ENCODE measurements at places on chromosomes 11 and 22.

GRCh38 chr22:37379085-37379484 is 48.2 kb downstream of the ELFN2 start:
- DNase-seq: no peak

DNA sequence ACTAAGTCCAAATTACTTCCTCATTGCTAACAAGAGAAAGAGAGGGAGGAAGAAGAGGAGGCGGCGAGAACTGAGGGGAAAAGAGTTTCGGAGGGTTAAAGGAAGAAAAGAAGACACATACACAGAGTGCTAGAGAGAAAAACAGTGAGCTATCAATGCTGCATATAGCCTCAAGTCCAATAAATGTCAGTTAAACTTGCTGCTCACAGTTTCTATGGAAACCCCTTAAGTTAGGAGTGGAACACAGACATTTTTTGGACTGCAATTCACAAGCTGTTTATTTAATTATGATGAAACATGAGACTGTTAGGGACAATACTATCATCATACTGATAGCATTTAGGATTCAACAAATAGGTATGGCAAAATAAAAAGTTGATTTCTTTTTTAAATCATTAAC is 1320.4 kb downstream of the LRRC4C start:
- DNase-seq: no peak

DNA sequence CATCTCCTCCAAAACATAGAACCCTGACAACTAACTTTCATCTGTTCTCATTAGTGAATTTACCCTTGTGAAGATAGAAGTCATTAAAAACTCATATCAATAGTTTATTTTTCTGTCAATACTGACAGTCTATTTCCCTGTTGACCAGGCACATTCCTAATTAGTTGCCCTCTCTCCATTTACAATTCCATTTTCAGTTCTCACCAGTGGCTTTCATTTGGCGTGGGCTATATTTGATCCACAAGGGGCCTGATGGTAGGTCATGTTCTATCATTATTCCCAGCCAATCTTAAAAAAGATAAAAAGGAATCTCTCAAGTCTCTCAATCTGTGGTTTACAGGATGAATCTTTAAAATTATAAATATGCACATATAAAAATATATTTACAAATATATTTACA is 3.9 kb upstream of the AKIP1 start:
- DNase-seq: no peak

DNA sequence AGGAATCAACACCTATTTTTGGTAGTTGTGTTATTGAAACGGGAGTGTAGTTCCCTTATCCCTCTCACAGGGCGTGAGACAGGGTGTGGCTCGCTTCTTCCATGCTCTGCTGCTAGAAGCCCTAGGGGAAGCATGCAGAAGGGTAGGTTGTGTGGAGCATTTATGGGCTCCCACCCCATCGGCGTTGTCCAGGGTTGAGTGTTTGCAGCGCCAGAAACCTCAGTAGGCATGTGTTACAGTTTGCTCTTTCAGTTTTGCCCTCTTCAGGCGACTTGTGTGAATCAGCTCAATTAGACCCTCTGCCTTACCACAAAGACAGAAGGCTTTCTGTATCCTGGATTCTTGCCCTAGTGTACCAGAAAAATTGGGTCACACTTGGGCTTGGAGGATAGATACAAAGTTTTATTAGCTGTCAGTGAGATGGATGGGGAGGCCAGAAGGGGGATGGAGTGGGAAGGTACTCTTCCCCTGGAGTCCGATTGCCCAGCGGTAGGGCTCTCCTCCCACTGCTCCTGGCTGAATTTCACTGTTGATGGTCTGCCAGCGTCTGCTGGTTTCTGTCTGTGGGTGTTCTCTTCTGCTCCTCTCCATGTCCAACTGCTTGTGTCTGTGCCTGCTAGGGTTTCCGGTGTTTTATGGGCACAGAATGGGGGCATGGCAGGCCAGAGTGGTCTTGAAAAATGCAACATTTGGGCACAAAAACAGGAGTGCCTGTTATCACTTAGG is 358.3 kb upstream of the CTSC start:
- DNase-seq: no peak

- DNase-seq: peak; percentile 54
Measured at GRCh38 chr22:47337161-47337621, 574.7 kb downstream of the TBC1D22A start.

DNA sequence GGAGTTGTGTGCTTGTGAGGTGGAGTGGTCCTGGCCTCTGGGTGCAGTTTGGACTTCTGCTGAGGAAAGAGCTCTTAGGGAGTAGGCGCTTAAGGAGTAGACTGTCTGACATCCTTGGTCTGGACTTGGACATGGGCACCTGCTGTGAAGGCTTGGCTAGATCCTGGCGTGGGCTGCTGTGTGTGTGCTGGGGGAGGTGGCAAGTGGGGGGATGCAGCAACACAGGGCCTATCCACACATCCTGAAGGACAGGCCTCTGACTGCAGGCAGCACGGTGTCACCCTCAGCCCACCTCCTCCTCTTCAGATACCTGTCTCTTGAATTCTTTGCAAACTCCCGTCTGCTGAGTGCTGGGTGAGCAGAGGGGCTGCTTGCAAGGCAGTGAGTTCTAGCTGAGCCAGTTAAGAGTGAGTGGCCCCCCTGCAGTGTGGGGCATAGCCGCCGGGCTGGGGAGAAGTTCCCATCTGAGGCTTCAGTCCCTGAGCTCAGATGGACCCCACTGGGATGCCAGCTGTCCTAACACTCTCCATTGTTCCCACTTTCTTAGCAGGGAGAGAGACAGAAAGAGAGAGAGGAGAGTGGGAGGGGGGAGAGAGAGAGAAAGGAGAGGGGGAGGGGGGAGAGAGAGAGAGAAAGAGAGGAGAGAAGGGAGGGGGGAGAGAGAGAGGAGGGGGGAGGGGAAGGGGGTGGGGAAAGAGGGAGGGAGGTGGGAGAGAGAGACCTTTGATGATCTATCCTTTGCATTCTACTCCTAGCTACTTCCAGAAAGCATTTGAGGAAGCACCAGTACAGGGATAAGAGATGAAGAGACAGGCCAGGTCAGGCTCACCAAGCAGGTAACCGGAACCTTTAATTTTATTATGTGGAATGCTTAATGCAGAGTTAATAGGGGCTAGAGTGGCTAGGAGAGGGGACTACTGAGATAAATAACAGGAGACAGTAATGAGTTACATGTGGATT is 12.6 kb downstream of the SOX10 start:
- DNase-seq: no peak

- peak; percentile 88 for DNase-seq
Measured at GRCh38 chr11:64675450-64676260, 47.3 kb downstream of the NRXN2 start.

- peak; percentile 87 for DNase-seq
Measured at GRCh38 chr22:27139935-27140511, 482.6 kb downstream of the MIAT start.

GRCh38 chr11:76736773-76737495 is 46.2 kb upstream of the TSKU start:
- DNase-seq: no peak

DNA sequence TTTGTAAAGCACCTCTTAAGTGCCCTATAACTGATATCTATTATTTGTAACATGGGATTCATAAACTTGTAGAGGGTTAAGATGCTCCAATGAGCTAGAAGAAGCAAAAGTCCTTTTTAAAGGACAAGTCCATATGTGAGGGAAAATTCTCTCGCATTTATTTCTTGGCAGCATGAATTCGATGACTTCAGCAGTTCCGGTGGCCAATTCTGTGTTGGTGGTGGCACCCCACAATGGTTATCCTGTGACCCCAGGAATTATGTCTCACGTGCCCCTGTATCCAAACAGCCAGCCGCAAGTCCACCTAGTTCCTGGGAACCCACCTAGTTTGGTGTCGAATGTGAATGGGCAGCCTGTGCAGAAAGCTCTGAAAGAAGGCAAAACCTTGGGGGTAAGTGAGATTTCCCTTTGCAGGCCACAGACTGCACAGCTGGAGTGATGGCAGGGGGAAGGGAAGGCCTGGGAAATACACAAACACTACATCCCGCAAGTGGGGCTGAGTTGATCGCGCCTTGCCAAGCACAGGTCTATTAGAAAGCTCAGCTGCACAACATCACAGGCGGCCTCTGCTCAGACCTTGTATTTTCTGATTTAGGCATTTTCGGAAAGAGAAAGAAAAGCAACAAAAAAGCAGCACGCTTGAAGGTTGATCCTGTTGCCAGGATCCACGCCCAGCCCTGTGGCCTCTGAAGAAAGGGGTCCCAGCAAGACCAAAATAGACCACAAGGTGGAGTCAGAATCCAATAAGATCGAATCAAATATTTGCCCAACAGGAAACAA is 1.5 kb downstream of the MS4A8 start:
- peak; percentile 23 for DNase-seq

- DNase-seq: peak; percentile 57
Measured at GRCh38 chr11:88402784-88403183, 65.2 kb upstream of the CTSC start.

- DNase-seq: no peak
Measured at GRCh38 chr11:4203603-4204360, 109.2 kb downstream of the RRM1 start.

GRCh38 chr22:36493690-36494110 is 12.3 kb upstream of the TXN2 start:
- DNase-seq: no peak

GRCh38 chr11:2898366-2899079 is 12.9 kb upstream of the CDKN1C start:
- peak; percentile 95 for DNase-seq

- DNase-seq: no peak
Measured at GRCh38 chr11:75389276-75389605, 10.1 kb upstream of the RPS3 start.

- peak; percentile 30 for DNase-seq
Measured at GRCh38 chr11:94956963-94957362, 16.4 kb downstream of the CWC15 start.

- no peak for DNase-seq
Measured at GRCh38 chr22:19928207-19928606, 13.4 kb upstream of the COMT start.

DNA sequence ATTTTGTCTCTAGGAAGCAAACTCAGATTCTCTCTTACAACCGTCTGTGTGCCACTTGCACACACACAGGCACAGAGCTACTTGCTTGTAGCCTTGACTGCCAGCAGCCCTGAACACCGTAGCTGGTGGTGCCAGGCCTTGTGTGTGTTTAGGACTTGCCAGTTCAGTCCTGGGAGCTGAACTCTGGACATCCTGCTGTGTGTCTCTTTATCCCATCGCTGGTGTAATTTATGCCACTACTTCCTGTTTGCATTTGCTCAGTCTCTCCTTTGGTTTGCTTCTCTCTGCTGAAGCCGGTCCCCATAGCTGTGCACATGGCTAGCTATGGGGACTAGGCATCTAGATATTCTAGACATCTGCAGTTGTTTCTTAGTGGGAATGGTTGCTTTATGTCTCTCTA is 24.0 kb downstream of the MARK2 start:
- peak; percentile 61 for DNase-seq

DNA sequence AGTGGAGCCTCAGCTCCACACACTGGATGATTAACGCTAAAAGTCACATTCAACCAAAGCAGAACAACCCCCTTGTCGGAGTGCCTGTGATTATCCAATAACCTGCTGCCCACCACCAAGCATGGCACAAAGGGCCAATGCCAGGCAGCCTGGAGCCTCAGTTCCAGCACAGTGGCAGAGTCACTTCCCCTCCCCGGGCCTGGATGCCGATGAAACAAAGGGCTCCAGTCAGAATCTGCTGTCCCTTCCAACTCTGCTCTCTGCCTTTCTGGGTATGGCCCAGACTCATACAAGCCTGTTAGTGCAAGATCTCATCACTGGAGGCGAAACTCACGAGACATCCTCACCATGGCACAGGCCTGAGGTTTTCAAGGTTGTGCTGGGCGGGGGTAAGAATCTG is 52.1 kb downstream of the CLTCL1 start:
- DNase-seq: no peak

DNA sequence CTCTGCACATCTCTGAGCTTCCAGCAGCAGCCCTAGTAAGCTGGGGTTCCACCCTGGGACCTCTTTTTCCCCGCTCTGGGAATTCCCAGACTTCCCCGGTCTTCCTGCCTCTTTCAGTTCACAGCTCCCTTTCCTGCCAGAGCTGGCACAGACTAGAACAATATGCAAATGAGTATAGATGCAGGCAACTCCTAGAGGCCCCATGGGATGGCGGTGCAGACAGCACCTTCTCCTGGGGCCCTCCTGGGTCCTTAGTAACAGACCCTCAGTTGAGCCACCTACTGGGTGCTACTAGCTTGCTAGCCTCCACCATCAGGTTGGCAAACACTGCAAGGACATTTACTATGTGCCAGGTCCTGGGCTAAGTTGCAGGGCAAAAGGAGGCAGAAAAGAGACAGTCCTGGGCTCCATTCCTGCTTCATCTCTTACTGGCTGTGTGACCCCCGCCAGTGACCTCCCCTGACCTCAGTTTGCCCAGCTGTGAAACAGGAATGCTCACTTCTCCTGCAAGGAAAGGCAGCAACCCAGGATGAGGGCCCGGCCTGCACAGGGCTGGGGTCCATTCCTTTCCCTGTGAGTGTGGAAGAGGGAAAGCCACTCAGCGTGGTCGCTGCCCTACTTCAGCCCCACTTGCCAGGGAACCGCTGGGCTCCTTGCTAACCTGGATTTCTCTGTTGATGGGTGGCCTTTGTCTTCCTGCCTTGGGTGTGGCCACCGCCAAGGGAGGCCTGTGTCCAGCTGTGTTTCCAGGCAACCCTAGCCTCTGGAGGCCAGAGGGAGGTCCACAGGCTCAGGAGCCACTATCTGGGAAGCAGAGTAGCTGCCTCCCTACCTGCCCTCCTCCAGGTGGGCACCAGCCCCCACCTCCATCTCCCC is 7.3 kb downstream of the RELT start:
- no peak for DNase-seq

GRCh38 chr22:18068381-18068988 is 9.3 kb upstream of the PEX26 start:
- DNase-seq: no peak

DNA sequence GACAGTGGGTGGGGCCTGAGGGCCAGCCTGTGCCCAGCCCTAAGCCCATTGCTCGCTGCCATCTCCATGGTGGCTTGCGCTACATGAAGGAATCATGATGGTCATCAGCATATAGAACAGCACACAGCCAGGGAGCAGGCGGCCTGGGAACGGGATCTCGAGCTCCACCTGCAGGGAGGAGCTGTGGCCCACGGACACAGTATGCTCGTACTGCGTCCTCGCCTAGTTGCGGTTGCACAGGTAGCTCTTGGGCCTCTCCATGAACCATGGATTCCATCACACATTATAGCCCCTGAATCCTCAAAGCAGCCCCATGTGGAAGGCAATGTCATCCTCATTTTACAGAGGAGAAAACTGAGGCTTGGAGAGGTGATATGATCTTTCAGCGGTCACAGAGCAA is 15.1 kb downstream of the SEC14L4 start:
- peak; percentile 4 for DNase-seq

- no peak for DNase-seq
Measured at GRCh38 chr11:129417458-129417857, 41.8 kb downstream of the BARX2 start.

DNA sequence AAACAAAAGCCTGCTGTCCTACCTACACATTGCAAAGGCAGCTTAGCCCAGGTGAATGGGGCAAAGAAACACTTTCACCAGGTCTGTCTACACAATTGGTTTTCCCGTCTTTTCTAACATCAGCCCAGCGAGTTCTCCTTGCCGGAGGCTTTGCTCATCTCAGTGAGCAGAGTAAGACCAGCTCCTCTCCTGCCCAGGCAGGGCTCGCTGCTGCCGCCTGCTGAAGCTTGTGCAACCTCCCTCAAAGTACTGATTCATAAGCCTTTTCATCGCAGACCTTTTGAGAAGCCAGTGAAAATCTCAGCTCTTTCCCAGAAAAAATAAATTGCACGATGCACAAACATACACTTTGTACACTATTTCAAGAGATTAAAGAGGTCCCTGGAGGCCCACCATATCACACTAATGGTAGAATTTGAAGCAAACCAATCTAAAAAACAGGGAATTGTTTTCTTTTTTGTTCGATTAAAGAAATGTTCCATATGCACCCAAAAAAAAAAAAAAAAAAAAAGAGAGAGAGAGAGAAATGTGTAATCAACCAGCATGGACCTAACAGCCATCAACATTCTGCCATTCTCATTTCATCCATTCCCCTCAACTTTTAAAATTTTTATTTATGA is 328.1 kb upstream of the MPPED2 start:
- DNase-seq: peak; percentile 79
